ENCODE measurements at places on chromosomes 6 and 20.

GRCh38 chr20:10626896-10627295, 46.9 kb downstream of the JAG1 start:
- no peak for DNase-seq

DNA sequence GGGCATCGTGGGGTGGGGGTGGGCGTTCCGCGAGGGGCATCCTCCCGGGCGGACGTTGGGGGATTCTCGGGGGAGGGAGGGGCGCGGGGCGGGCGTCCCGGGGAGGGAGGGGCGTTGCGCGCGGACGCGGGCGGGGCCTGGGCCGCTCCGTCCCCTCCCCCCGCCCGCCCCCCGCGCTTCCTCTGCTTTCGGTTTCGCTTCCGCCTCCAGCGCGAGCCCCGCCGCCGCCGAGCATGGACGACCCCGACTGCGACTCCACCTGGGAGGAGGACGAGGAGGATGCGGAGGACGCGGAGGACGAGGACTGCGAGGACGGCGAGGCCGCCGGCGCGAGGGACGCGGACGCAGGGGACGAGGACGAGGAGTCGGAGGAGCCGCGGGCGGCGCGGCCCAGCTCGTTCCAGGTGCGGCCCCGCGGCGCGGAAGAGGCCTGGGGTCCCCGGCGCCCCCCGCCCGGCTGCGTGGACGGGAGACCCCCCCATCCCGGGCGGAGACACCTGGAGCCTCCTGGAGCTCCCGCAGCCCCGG, at the start of gene OGFR:
Gene OGFR (plus strand): TSS at position 209 of the 528 bp plus-strand sequence. CDS start 25 bp downstream, at position 234.
- peak; percentile 32 for DNase-seq

- DNase-seq = no peak
Observed at GRCh38 chr6:154738551-154738961, 5.3 kb downstream of the SCAF8 start.

- DNase-seq = no peak
Observed at GRCh38 chr20:63935447-63935846, 20.8 kb downstream of the UCKL1 start.

- no peak for DNase-seq
Observed at GRCh38 chr6:35026434-35027222, 114.5 kb downstream of the TCP11 start.

GRCh38 chr6:157288575-157288974, 34.7 kb downstream of the TMEM242 start:
- no peak for DNase-seq

GRCh38 chr6:157555455-157556143, 174.6 kb downstream of the ZDHHC14 start:
- DNase-seq = no peak

DNA sequence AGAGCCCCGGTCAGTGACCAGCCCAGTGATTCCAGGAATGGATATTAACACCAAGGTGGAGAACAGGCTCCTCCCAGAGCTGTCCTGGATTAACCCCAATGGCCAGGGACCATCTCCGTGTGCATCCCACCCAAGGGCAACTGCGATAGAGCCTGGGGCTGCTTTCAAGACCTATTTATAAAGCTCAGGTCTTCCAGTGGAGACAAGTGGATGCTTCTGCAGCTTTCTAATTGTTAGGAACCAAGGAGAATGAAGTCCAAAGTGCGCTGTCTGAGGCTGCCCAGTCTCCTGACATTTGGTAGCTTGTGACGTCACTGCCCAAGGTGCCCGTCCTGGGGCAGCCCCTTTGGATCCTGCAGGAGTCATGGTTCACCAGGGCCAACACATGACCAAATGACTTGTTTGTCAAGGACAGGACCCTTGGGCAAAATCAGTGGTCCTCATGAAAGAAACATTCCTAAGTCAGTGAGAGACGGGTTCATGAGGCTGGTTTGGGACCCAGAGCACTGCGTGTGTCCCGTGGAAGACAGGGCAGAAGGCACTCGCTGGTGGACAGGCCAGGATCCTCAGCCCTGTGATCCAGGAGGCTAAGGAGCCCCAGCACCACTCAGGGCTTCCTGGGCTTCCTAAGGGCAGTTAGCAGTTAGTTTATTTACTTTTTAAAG, 174.9 kb downstream of the ANKRD60 start:
- DNase-seq = no peak
